ENCODE measurements at places on chromosomes 7 and 10.

DNA sequence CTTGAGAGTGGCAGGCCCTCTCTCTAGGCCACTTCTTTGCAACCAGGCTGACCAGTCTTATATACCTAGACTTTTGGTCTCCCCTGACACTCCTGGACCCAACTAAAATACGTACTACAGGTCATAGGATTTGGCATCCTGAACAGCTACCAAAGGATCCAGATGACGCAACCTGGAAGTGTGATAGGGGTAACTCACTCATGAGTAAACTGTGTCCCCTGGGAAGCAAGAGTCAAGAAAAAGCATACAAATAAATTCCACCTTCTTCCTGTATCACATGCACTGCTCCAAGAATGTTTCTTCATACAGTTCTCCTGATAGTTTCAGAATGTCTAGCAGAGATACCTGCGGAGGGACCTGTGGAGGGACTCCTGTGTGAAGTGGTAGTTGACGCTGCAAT, 172.3 kb downstream of the MDFIC start:
- peak; percentile 58 for DNase-seq

GRCh38 chr7:114660126-114660486, 245.5 kb downstream of the FOXP2 start:
- no peak for DNase-seq

DNA sequence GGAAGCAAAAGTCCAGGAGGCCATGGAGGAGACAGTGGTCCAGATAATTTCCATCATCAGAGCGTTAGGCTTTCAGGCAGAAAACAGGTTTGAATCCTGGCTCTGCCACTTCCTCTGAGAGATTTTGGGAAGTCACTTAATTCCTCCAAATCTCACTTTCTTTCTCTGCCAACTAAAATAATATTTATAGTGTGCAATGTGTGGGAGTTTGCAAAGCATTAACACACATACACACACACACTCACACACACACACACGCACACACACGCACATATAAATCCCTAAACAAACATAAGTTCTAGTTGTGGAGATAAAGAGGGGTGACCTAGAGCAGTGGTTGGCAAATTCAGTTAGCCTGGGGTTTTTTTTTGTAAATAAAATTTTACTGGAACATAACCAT, 84.8 kb downstream of the TRIL start:
- no peak for DNase-seq

DNA sequence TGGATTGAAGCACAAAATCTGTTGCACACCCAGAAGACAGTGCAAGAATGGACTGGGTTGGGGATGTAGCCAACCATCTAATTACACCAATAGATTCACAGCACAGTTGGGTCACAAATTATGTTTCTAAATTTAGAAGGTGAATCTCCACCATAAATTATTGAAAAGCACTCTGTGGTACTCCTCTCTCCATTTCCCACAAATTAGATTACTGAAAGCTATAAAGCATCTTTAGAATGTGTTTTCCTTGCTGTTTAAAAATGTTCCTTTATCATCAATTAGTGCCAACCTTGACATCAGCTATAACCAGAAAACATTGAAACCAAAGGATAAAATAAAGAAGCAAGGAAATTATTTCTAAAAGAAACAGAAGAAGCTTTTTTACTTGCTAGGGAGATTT, 39.9 kb upstream of the HDAC9 start:
- no peak for DNase-seq

GRCh38 chr7:144720149-144720548, 115.7 kb downstream of the TPK1 start:
- DNase-seq: peak; percentile 28

DNA sequence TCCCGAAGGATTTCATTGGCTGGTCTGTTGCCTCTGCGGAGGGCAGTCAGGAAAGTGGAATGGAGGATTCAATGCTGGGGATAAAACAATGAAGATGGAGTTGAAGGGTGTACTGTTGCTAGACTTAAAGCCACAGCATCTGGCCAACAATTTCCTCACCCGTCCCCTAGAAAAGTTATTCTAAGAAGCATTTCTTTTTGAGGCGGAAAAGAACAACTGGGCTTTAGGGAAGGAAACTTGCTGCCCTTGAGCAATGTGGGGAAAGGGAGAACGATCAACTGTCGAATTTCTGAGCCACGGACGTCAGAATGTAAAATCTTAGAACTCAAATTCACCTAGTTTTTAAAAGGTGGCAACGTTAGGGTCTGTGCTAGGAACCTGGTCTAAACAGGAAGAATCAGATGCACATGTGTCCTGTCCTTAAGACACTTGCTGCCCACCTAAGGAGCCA, 664 bp downstream of the FMC1 start:
- DNase-seq: no peak

- DNase-seq: no peak
These were observed 114.8 kb downstream of the ANKRD30A start for GRCh38 chr10:37240223-37240622.

- no peak for DNase-seq
These were observed 60.0 kb downstream of the PLXNA4 start for GRCh38 chr7:132516042-132516840.

- no peak for DNase-seq
These were observed 10.5 kb downstream of the PPP3CB start for GRCh38 chr10:73485320-73485719.

GRCh38 chr10:99693933-99694583, 34.7 kb downstream of the ENTPD7 start:
- peak; percentile 72 for DNase-seq

- peak; percentile 80 for DNase-seq
These were observed 85.8 kb downstream of the NRP1 start for GRCh38 chr10:33248638-33249037.

GRCh38 chr7:50196719-50197118, 103.7 kb upstream of the ZPBP start:
- no peak for DNase-seq

DNA sequence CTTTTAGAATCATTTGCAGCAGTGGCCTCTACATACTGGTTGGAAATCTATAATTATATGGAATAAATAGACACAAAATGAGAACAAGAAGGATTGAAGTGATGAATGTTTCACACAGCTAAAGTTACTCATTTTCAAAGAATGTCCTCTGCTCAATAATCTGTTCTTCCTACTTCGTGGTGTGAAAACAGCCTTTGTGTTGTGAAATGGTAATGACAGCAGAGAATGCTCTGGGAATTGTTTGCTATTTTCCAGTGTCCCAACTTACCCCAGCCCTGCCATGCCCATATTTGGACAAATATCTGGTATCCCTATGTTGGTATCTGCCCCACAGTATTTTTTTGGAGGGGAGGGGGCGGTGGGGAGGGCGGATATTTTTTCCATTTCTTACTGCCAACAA, 130.4 kb downstream of the GLI3 start:
- DNase-seq: peak; percentile 12

DNA sequence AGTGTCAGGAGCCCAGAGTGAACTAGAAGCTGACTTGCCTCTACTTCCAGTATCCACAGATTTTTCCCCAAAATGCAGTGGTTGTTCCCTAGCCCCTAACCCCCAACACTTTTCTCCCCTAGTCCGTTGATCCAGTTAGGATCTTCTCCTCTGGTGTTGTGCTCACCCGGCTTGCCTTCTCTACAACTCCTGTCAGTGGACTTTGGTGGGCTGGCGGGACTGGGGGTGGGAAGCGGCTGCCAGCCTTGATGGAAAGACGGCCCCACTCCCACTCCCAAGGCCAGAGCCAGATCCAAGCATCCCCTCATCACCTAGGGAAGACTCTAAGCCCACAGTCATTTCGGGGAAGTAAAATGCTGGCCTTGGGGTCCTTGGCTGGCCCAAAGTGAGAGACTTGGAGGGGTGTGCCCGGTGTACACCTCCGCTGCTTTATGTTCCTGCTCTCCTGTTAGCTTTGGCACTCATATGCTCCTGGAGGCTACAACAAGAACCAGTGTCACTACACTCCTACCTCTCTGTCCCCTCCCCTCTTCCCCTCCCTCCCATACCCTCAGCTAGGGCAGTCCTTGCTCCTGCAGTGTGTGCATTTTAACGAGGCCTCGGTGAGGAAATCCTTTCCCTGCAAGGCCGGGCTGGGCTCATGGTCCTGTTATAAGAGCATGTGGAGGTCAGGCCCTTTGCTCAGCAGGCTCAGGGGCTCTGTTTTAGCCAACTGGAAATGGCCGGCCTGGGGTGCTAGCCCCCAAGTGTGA, 930 bp upstream of the HOXA10 start:
- no peak for DNase-seq

DNA sequence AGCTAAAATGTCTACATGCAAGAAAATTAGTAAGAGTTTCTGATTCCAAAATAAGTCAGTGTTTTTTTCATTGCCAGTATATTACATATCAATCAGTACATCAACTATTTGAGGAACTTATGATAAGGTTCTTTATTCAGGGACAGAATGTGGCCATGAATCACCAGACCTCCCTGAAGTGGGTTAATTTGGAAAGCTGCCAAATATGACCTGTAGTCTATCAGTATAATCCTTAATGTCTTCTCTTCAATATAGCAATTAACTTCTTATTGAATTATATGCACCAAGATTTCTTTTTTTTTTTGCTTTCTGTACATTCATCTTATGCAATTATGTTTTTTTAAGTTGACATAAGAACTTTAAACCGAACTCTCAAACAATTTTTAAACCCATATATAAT, 714.5 kb upstream of the POT1 start:
- no peak for DNase-seq

DNA sequence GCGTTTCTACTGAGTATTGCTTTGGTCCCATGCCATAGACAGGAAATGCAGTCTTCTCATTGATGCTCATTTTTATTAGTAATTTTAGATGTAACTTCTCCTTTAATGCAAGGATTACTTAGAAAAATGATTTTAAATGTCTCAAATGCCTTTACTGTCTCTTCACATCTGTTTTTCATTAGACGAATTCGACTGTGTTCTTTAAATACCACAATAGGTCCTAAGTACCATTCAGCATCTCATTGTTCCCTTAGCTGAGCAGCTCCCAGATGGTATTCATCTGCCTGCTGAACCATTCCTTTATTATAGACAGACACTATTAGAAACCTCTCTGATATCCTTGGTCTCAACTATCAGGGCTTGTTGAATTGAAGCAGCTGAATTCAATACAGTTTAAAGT, 113.6 kb downstream of the LSMEM1 start:
- DNase-seq: peak; percentile 79

GRCh38 chr10:91901784-91902677, 7.3 kb downstream of the FGFBP3 start:
- peak; percentile 76 for DNase-seq

DNA sequence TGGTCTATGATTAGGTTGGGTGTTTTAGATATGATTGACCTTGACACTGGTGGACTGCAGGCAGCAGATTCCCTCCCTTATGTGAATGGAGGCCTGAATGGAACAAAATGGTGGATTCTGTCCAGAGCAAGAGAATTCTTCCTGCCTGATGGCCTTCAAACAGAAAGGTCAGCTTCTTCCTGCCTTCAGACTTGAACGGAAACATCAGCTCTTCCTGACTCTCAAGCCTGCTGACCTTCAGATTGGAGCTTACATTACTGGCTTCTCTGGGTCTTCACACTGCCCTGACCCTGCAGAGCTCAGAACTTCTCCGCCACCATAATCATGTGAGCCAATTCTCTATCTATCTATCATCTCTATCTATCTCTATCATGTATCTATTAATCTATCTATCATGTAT, 111.6 kb downstream of the RAMP3 start:
- DNase-seq: no peak

DNA sequence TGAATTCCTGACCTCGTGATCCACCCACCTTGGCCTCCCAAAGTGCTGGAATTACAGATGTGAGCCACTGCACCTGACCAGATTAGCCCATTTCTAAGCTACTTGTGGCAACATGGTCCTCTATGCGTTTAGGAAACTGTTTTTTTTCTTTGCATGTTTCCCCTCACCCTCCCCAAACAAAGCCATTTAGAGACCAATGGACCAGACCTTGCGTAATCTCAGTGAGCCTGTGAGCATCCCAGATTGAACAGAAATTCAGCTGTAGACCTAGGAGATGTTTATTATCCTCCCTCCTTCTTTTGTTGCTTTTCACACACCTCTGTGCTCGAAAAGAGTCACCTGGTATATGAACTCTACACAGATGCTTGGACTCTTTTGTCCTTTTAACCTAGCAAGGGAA, 28.5 kb upstream of the CAMK1D start:
- no peak for DNase-seq

- DNase-seq: no peak
These were observed 46.7 kb upstream of the CALD1 start for GRCh38 chr7:134732728-134733127.

DNA sequence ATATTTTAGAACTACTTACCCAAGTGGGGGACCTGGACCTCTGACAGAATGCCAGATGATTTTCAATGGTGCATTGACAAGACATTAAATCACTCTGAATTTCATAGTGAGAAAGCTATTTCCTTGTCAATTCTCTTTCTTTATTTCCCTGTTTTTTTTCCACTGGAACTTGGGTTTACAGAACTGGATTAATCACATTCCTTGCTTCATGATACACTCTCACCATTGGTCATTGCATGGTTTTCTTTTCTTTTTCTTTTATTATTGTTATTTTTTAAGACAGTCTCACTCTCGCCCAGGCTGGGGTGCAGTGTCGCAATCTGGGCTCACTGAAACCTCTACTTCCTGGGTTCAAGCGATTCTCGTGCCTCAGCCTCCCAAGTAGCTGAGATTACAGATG, 38.5 kb upstream of the LBX1 start:
- DNase-seq: no peak

DNA sequence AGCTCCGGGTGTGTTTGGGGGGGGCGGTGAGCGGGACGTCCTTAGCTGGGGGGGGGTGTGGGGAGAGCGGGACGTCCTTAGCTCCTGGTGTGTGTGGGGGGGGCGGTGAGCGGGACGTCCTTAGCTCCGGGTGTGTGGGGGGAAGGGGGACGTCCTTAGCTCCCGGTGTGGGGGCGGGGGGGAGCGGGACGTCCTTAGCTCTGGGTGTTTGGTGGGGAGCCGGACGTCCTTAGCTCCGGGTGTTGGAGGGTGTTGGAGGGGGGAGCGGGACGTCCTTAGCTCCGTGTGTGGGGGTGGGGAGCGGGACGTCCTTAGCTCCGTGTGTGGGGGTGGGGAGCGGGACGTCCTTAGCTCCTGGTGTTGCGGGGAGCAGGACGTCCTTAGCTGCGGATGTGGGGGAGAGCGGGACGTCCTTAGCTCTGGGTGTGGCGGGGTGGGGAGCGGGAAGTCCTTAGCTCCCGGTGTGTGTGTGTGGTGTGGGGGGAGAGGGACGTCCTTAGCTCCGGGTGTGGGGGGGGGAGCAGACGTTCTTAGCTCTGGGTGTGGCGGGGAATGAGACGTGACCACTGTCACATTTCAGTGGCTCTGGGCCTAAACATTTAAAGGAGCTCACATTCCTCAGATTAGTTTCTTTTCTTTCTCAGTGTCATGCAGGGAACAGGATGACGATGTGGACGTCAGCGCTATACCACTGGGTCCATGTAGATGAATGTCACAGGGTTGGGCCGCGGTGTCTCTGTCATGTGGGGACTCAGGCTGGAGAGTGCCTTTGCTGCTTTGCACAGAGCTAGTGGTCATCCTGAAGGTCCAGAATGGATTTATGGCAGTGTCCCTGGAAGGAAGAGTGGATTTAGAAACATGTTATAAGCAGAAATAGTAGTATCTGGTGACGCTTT, 7.5 kb downstream of the DYNC2I1 start:
- peak; percentile 81 for DNase-seq

- DNase-seq: no peak
These were observed 178.6 kb downstream of the EMX2 start for GRCh38 chr10:117720931-117721835.
